WTC11 (cell line): ENCODE measurements at places on chromosomes 3 and 15.

DNA sequence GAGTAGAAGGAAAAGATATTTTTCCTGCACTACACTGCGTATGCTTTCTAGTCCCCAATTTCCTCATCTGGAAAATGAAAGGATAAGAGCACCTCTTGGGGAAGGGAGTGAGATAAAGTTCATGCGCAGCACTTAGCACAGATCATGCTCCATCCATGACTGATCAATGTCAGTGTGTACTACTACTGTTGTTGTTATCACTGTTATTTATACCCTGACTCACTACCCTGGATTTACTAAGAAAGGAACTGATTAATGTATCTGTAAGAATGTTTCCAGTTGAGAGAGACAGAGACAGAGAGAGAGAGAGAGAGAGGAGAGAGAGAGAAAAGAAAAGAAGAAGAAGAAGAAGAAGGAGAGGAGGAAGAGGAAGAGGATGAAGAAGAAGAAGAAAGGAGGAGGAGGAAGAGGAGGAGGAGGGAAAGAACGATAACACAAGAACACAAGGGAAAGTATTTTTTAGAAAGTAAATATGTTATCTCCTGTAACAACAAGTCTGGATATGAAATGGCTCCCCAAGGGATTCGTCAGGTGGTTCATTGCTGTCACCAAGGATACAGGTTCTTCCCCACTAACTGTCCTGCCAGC is 212.2 kb upstream of the PROK2 start:
- no peak for DNase-seq

DNA sequence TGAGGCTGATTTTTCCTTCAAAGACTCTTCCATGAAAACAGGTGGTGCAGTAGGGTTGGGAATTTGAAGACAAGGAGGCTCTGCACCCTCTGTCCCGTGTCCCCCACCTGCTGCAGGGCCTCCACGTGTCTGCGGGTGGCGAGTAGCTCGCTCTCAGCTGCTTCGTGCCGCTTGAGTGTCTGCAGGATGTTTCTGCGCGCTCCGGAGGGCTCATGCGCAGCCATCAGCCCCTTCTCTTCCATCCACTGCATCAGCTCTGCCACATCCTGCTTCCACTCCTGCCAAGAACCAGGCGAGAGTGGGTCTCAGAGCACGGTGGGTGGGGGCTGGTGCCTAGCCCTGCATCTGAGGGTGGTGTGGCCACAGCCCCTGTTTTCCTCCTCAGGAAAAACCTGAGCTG is 17.8 kb downstream of the SPTBN5 start:
- no peak for DNase-seq

GRCh38 chr3:50673931-50674330 is 796 bp upstream of the DOCK3 start:
- DNase-seq: peak; percentile 2

- DNase-seq: peak; percentile 62
These were observed at the start of gene CYP1A1 for GRCh38 chr15:74725225-74725774. Gene CYP1A1, minus strand, starts transcription at chr15:74725528. Its CDS starts 2,431 bp downstream, at chr15:74723097.

DNA sequence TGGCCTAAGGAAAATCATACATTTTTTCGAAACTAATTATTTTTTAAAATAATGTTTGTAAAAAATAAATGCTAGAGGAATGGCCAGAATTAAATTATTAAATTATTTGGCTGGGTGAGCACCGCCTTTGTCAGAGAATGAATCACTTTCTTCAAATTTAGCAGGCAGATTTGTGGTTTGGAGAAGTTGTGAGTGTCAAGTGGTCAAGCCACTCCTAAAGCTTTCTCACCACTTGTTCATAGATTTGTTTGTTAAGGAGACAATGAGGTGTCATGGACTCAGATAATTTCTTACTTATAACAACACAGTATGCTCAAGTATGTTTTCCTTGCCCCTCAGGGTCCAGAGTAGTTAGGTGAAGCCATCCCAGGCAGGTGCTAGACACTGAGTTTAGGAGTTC is 196.2 kb downstream of the TUSC7 start:
- no peak for DNase-seq

DNA sequence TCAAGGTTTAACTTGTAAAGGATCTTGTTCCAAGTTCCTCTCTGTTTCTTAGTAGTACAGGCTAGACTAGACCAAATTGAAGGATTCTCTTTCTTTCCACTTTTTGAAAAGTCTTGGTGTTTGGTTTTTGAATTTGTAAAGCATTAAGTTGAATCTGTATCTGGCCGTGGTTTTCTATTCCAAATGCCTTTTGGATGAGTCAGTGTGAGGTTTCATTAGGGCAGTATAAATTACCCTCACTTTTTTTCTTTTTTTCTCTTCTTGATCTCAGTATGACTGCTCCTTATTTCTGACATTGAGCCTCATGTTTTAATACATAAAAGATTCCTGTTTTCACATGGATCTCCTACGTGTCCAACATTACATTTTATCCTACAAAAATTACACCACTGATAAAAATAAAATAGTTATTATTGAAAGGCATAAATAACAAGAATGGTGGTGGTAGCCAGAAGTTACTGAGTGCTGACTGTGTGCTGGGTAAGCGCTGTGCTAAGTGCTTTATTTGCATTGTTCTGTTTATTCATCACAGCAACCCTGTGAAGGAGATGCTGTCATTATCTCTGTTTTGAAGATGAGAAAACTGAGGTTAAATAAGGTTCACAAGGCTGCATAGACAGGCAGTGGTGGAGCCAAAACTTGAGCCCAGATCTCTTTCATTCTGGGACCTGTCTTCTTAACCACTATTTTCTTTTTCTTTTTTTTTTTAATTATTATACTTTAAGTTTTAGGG is 48.3 kb downstream of the MITF start:
- no peak for DNase-seq

- no peak for DNase-seq
These were observed 119.9 kb upstream of the CBLB start for GRCh38 chr3:105988540-105989212.

- DNase-seq: peak; percentile 67
These were observed 13.3 kb downstream of the GRAMD2A start for GRCh38 chr15:72184165-72184811.

- no peak for DNase-seq
These were observed 61.7 kb downstream of the SLC6A6 start for GRCh38 chr3:14464141-14464465.

GRCh38 chr3:47836986-47837385 is 34.0 kb downstream of the DHX30 start:
- no peak for DNase-seq

DNA sequence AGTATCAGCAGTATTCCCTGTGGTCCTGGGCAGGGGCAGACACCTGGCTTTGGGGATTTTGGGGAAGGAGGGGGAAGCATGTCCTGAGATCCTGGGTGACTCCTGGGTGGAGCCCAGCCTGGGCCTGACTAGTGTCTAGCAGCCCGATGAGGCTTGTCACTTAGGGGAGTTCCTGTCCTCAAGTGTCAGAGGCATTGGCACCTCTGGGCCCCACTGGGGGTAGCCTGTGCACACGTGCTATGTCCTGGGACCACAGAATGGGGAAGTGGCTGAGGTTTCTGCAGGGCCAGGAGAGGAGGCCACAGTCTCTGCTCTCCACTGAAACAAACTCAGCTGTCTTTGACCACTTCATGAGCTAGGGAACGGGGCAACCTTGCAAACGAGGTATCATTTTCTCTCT is 31.5 kb upstream of the ADCY5 start:
- no peak for DNase-seq

DNA sequence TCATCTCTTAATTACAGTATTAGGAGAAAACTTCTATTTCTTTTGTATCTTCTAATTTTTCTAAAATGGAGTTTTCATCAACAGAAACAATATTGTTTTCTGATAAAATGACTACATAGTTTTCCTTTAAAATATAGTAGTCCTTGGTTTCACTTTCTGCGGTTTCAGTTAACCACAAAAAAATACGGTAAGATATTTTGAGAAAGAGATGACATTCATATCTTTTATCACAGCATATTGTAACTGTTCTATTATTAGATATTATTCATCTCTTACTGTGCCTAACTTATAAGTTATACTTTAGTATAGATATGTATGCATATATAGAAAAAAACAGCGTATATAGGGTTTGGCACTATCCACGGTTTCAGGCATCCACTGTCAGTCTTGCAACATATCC is 2.3 kb downstream of the B4GALT4 start:
- no peak for DNase-seq

- DNase-seq: no peak
These were observed 10.6 kb upstream of the ATP2B2 start for GRCh38 chr3:10515884-10516495.

- no peak for DNase-seq
These were observed 80.8 kb upstream of the IL12A start for GRCh38 chr3:159907828-159908227.

- DNase-seq: no peak
These were observed 806 bp downstream of the GOLM2 start for GRCh38 chr15:44289259-44289790.

DNA sequence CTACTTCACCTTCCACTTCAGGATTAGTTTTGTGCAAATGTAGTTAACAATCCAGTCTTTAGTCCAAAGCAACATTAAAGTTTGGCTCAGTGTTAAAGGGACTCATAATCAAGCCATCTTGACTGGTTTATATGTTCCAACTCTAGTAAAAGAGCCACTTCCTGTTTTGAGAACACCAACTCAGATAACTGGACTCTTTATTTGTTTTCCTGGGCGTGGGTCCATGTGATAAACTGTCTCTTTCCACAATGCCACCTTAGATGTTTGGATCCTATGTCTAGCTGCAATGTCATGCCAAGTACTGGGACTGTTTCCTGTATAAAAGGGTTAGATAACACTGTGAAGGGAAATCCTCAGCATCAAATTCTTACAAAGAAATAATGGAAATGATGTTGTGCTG is 545.0 kb downstream of the PYDC2 start:
- DNase-seq: no peak

DNA sequence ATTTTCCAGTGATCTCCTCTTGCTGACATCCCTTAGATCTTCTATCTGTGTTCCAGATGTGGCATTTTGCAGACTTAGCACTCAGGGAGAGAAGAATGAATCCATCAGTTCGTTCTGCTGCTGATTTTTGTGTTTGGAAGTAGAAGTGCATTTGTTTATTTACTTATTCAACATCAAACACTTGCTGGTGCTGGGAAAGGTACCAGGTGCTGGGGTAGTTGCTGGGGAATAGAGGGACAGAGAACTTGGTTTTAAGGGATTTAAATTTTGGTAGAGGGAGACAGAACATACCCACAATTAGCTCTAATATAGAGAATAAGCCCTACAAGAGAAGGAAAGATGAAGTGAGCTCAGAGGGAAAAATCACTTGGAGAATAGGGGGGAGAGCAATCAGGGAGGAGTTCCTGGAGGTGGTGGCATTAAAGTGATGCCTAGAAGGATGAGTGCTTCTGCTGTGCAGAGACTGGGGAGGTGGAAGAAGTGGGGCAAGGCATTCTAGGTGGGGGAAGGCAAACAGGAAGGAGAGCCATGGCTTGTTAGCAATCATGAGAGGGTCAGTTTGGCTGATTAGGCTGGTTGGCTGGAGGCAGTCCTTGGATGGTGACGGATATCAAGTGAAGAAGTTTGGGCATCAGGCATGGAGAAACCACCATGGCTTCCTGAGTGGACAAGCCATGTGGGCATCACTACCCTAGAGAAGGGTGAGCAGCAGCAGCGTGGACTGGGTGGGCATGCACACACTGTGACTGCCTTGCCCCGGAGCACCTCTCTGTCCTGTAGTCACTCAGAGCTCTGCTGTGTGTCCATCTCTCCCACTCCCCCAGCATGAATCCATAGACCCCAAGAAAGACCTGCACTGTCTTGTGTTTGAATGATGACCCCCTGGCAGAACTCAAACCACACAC is 197.3 kb downstream of the OPA1 start:
- no peak for DNase-seq

- no peak for DNase-seq
These were observed 2.0 kb downstream of the GMNC start for GRCh38 chr3:190860521-190860920.

- DNase-seq: no peak
These were observed 325.9 kb upstream of the TBL1XR1 start for GRCh38 chr3:177523067-177523675.

GRCh38 chr3:188271226-188271914 is 117.4 kb downstream of the LPP start:
- no peak for DNase-seq

DNA sequence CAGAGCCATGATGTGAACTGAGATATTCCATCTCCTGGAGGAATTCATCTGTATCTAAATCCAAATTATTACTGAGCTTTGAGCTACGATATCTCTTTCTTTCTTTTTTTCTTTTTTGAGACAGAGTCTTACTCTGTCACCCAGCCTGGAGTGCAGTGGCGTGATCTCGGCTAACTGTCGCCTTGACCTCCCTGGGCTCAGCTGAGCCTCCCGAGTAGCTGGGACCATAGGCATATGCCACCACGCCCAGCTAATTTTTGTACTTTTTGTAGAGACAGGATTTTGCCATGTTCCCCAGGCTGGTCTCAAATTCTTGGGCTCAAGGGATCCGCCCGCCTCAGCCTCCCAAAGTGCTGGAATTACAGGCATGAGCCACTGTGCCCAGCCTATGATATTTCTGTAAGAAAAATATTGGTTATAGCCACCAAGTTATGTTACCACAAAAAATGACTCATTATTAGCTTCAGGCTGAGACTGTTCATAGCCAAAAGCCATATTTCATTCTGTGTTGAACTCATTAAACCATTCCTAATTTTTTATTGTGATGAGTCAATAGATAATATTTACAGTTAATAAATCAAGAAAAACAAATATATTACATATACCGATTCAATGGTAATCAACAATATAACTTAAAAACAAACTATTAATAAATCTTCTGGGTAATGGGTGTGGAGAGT is 27.1 kb upstream of the SLC30A4 start:
- DNase-seq: no peak

DNA sequence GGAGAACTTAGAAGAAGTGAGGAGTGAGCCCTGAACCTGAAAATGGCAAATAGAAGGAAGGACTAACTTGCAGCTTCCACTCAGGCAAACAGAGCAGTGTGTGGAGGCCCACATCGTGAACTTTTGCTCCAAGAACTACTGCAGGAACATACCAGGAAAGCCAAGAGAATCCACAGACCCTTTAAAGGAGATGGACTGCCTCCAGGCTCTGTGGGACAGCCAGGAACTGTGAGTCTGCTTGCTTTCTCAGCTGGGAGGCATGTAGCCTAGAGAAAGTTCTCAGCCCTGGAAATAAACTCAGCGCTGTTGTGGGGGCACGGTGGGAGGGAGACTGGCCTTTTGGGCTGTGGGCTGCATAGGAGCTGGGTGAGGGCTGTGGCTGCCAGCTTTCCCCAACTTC is 93.0 kb downstream of the SNRK start:
- DNase-seq: no peak

- no peak for DNase-seq
These were observed 24.9 kb downstream of the NAALADL2 start for GRCh38 chr3:174883881-174884675.

DNA sequence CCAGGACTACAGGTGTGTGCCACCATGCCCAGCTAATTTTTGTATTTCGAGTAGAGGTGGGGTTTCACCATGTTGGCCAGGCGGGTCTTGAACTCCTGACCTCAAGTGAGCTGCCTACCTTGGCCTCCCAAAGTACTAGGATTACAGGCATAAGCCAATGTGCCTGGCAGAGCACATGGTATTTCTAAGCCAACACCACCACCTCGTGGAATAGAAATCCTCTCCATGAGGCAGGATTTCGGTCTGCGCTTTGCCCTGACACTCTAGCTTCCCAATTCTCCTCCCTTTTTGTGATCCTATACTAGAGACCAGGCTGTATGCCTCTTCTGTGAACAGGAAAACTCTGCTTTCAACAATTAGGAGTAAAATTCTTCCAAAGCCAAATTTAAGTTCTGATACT is 372.2 kb downstream of the VGLL3 start:
- no peak for DNase-seq
